ENCODE measurements at places on chromosomes 2 and 18.

GRCh38 chr2:25174192-25174861, 5.9 kb upstream of the POMC start:
- DNase-seq, result no peak

DNA sequence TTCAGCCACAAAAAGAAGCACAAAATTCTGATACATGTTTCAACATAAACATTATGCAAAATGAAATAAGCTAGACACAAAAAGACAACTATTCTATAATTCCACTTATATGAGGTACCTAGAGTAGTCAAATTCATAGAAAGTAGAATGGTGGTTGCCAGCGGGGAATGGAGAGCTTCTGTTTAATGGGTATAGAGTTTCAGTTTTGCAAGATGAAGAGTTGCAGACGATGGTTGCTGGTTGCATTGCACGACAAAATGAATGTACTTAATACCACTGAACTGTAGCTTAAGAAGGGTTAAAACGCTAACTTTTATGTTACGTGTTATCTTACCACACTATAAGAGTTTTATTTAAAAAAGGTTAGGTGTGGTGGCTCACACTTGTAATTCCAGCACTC, 13.5 kb downstream of the YWHAQ start:
- DNase-seq, result no peak

DNA sequence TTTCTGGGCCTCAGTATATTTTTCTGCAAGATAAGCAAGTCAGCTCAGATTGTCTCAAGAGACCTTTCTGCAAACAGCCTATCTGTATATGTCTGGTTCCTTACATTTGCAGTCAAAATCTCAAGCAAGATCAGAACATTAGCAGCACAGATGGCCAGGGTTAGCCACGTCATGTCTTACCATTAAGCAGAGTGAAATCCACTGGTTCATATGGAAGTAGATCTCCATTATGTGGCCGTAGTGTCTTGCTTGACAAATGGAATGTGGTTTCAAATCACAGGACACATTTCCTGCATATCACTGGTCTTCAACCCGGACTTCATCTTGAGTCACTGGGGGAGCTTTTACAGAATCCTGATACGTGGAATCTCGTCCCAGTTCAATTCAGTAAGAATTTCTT, 500.2 kb downstream of the FBXO15 start:
- peak; percentile 43 for DNase-seq

GRCh38 chr2:206452242-206452641, 8.9 kb downstream of the ADAM23 start:
- DNase-seq, result no peak

DNA sequence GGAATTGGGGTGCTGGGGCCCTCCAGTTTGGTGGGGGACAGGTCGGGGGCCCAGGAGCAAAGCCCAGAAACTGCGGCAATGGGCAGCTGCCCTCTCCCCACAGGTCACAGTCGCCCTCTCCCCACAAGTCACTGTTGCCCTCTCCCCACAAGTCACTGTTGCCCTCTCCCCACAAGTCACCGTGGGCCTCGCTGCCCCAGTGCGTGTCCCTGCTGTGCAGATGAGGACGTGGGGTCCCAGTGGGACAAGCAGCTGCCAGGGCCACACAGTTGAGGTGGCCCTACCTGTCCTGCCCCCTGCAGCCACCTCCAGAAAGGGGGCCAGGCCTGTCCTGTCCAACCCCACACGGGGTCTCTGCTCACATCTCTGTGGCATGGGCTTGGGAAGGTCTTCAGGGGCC, 13.0 kb upstream of the AGXT start:
- no peak for DNase-seq

- DNase-seq, result no peak
Measured at GRCh38 chr2:239581352-239581901, 180.6 kb upstream of the HDAC4 start.

- no peak for DNase-seq
Measured at GRCh38 chr2:101361121-101361520, 26.2 kb downstream of the CREG2 start.

DNA sequence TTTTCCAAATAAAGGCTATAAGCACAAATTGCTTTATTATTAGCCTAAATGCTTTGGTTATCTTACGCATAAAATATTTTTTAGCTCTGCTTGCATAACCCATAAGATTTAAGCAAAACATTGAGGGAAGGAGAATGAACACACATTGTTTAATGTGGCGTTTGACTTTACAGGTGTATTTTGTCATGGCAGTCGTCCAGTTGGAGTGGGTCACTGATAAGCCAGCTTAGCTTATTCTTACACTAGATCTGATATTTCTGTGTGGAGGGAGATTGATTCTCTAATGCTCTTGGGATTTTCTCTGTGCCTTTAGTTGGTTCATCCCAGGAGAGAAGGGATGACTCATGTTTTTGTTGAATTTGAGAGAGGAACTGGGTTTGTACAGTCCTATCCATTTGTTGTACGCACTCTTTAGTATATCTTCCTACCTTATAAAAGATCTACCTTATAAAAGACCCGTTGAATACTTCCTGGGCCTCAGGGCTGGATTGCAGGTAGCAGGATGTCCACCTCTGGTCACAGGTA, 47.5 kb upstream of the ACYP2 start:
- DNase-seq, result no peak

- no peak for DNase-seq
Measured at GRCh38 chr2:234588054-234588430, 91.2 kb upstream of the ARL4C start.

GRCh38 chr2:138632066-138632620, 130.6 kb downstream of the SPOPL start:
- no peak for DNase-seq

- peak; percentile 63 for DNase-seq
Measured at GRCh38 chr18:37322492-37323035, 243.0 kb downstream of the CELF4 start.

GRCh38 chr18:4455113-4455811, at the start of gene DLGAP1:
Gene DLGAP1, minus strand, starts transcription at chr18:4455307.
- DNase-seq, result peak; percentile 69
